ENCODE measurements at places on chromosomes 4 and X. TPM values are rescaled to one million over a fixed set of nuclear protein-coding genes. Genes with fewer than 3 reads are reported as not detected.
A peak's percentile ranks its signal among the peaks of the same experiment; 100 is the strongest.

DNA sequence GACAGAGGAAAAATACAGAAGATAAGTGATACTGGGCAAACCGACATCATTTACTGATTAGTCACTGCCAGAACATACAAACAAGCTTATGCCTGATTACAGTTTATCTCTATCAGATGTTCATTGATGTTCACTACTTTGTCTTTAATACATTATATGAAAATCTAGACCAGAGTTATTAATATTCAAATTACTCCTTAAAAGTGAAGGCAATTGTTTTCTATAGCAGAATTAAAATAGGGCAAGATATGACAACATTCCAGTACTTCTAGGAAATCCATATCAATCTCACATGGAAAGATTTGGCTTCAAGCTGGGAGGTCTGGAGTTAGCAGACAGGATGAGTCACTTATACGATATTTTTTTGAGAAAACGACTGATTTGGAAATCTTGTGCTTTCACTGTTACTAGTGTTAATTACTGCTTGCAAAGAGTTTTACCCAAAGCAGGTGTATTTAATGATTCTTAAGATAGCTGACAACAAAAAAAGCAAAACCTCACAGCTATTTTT, 31.8 kb downstream of the HPGD start:
- no peaks in the 10 kb centered on the region for H3K36me3 ChIP-seq
- H3K4me1 ChIP-seq, result no peaks in the 10 kb centered on the region
- no peak overlapping the region for H3K27ac ChIP-seq
- H3K4me3 ChIP-seq, result no peak overlapping the region
- no peaks in the 10 kb centered on the region for H3K27me3 ChIP-seq
- no peak for DNase-seq

- no peak overlapping the region for H3K27ac ChIP-seq
- H3K4me3 ChIP-seq, result no peak overlapping the region
- no peaks in the 10 kb centered on the region for H3K27me3 ChIP-seq
- peaks cover 27% of the 10 kb centered on the region for H3K4me1 ChIP-seq
- no peaks in the 10 kb centered on the region for H3K36me3 ChIP-seq
Measured at GRCh38 chr4:139761461-139761860, 95.8 kb downstream of the MGST2 start.

DNA sequence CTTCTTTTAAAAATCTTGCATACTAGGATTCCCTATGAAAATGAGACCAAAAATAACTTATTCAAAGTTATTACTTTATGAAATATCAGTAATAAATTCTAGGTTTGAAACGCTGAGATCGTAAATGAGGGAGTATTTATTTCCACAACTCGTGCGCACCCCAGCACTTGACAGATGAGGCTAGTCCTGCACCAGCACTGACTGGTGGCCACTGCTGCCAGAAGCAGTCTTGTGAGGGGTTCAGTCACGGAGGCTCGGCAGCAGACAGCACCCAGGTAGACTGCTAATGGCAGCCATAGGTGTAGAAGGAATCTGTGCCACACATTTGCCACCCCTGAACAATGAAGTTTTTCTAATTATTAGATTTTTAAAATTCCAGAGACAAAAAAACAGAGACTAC, 248.7 kb downstream of the CAMK2D start:
- peaks cover 19% of the 10 kb centered on the region for H3K36me3 ChIP-seq
- no peaks in the 10 kb centered on the region for H3K4me1 ChIP-seq
- H3K27me3 ChIP-seq, result no peaks in the 10 kb centered on the region
- H3K27ac ChIP-seq, result no peak overlapping the region

- H3K4me1 ChIP-seq, result no peaks in the 10 kb centered on the region
- no peaks in the 10 kb centered on the region for H3K27me3 ChIP-seq
- no peak overlapping the region for H3K27ac ChIP-seq
- DNase-seq, result no peak
- H3K36me3 ChIP-seq, result no peaks in the 10 kb centered on the region
Measured at GRCh38 chr4:76783836-76784235, 114.1 kb downstream of the SOWAHB start.

- H3K27me3 ChIP-seq, result no peaks in the 10 kb centered on the region
- no peak overlapping the region for H3K27ac ChIP-seq
- H3K4me1 ChIP-seq, result no peaks in the 10 kb centered on the region
- H3K36me3 ChIP-seq, result no peaks in the 10 kb centered on the region
- DNase-seq, result no peak
Measured at GRCh38 chr4:164484551-164484950, 269.4 kb upstream of the SMIM31 start.

GRCh38 chr4:96262057-96262456, 422.2 kb downstream of the PDHA2 start:
- no peak overlapping the region for H3K27ac ChIP-seq
- no peaks in the 10 kb centered on the region for H3K36me3 ChIP-seq
- no peak for DNase-seq
- H3K4me3 ChIP-seq, result no peak overlapping the region
- H3K4me1 ChIP-seq, result no peaks in the 10 kb centered on the region
- no peaks in the 10 kb centered on the region for H3K27me3 ChIP-seq

DNA sequence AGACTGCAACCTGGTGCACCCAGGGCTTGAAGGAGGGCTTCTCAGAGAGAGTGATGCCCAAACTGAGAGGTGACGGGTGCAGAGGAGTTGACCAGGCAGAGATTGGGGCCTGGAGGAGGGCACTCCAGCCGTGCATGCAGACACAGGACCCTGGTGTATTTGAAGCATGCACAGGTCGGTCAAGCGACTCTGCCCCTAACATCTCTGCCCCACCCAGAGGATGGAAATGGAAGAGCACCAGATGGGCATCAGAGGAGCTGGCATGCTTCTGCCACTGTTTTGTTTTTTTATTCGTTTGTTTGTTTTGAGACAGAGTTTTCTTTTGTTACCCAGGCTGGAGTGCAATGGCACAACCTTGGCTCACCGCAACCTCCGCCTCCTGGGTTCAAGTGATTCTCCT, 320.9 kb downstream of the EVC2 start:
- no peak overlapping the region for H3K27ac ChIP-seq
- no peaks in the 10 kb centered on the region for H3K36me3 ChIP-seq
- no peak for DNase-seq
- H3K4me3 ChIP-seq, result no peak overlapping the region
- no peaks in the 10 kb centered on the region for H3K27me3 ChIP-seq
- H3K4me1 ChIP-seq, result no peaks in the 10 kb centered on the region

GRCh38 chrX:56813318-56813837, 84.3 kb downstream of the NBDY start:
- H3K4me1 ChIP-seq, result peaks cover 35% of the 10 kb centered on the region
- H3K27ac ChIP-seq, result peak overlapping the region; percentile 82
- H3K27me3 ChIP-seq, result no peaks in the 10 kb centered on the region
- peak overlapping the region; percentile 58 for H3K4me3 ChIP-seq

- H3K4me1 ChIP-seq, result no peaks in the 10 kb centered on the region
- H3K27me3 ChIP-seq, result no peaks in the 10 kb centered on the region
- no peak overlapping the region for H3K27ac ChIP-seq
- DNase-seq, result no peak
- H3K4me3 ChIP-seq, result no peak overlapping the region
Measured at GRCh38 chrX:70171624-70172023, 5.7 kb upstream of the DGAT2L6 start.

DNA sequence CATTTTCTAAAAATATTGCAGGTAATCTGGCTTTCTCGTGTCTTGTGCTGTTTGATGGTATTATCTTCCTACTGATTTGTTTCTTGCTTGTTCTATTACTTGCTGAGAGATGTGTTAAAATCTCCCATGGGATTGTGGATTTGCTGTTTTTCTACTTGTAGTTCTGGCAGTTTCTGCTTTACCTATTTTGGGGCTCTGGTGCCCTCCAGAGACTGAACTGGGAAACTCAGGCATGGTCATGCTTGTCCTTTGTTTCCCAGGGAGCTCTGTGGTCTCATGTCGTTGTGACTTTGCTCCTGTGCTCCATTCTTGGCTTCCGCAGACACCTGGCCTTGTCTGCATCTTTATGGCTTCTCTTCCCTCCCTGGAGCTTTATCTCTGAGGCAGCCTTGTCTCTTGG, 39.5 kb downstream of the NSD2 start:
- no peaks in the 10 kb centered on the region for H3K4me1 ChIP-seq
- DNase-seq, result peak; percentile 22
- no peak overlapping the region for H3K27ac ChIP-seq

DNA sequence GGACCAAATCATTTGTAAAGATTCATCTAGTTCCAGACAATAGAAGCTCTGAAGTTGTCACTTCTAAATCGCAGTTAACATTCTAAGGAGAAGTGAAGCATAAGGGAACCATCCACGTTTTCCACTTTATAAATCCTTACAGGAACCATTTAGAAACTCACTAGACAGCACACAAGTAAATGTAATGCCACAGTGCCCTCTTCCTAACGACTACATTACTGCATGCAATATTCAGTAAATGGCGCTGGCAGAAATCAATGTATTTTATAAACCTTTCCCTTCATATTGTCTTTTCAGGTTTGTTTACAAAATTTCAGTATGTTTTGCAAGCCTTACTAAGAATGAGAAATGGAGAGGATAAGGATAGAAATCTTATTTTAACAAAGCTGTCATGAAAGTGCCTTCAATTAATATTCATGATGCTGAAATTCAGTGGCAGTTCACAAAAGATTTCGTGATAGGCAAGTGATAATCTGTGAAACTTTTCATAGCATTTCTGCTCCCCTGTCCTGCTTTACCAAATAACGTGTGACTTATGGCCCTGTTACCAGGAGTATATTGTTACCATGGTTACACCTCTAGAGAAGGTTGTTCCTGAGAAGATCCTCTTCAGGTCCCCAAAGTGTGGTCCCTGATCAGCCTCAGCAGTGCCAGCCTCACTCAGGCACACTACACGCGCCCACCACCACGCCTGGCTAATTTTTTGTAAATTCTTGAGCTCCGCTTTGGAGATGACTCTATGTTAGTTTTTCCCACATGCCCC, 54.2 kb downstream of the TMA16 start:
- H3K27ac ChIP-seq, result peak overlapping the region; percentile 72
- peaks cover 53% of the 10 kb centered on the region for H3K4me1 ChIP-seq
- H3K36me3 ChIP-seq, result peaks cover 74% of the 10 kb centered on the region
- H3K27me3 ChIP-seq, result no peaks in the 10 kb centered on the region

DNA sequence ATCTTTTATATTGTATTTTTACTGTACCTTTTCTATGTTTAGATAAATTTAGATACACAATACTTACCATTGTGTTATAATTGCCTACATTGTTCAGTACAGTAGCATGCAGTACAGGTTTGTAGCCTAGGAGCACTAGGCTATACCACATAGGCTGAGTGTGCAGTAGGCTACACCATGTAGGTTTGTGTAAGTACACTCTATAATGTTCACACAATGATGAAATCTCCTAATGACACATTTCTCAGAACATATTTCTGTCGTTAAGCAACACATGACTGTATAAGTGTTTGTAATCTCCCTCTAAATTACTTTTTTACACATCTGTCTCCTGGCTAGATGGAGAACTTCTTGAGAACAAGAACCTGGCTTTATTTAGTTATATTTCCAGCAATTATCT, 40.3 kb downstream of the UCHL1 start:
- no peaks in the 10 kb centered on the region for H3K27me3 ChIP-seq
- no peak overlapping the region for H3K4me3 ChIP-seq
- H3K27ac ChIP-seq, result no peak overlapping the region
- H3K36me3 ChIP-seq, result no peaks in the 10 kb centered on the region

GRCh38 chrX:109346491-109346890, 135.4 kb downstream of the GUCY2F start:
- no peak for DNase-seq
- H3K36me3 ChIP-seq, result no peaks in the 10 kb centered on the region
- H3K4me3 ChIP-seq, result no peak overlapping the region
- no peak overlapping the region for H3K27ac ChIP-seq

DNA sequence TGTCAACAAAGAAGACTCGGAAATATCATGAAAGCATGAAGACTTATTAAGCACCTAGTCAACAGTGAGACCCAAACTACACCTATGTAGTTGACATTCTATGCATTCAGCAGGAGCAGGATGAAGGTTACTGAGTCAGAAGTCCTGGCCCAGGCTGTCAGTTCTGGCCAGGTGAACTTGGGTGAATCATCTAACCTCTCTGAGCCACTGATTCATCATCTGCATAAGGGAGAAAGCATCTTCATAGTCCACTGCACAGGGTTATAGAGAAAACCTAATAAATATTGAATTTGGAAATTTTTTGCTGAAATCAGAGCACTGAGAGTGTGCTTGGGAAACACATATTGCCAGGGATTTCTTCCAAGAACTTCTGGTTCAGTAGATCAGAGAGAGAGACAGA, 296.0 kb upstream of the SFRP2 start:
- H3K36me3 ChIP-seq, result no peaks in the 10 kb centered on the region
- H3K27ac ChIP-seq, result no peak overlapping the region
- no peaks in the 10 kb centered on the region for H3K4me1 ChIP-seq
- H3K4me3 ChIP-seq, result no peak overlapping the region
- DNase-seq, result no peak
- no peaks in the 10 kb centered on the region for H3K27me3 ChIP-seq

DNA sequence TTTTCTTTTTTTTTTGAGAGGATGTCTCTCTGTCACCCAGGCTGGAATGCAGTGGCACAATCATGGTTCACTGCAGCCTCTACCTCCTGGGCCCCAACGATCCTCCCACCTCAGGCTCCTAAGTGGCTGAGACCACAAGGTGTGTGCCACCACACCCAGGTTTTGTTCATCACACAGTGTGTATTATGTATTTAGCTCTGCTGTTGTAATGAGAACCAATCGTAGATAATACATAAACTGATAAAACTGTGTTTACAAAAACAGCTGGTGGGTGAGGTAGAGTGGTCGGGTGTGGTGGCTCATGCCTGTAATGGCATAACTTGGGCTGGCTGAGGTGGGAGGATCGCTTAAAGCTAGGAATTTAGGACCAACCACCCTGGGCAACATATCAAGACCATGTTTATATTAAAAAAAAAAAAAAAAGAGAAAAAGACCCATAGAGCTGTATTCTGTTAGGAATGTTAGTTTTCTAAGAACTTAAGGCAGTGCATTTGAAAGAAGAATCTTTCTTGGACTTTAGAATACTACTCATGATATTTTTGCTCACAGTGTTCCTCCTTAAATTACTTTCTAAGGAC, 34.9 kb downstream of the POLR2B start:
- H3K27ac ChIP-seq, result no peak overlapping the region
- peaks cover 86% of the 10 kb centered on the region for H3K36me3 ChIP-seq
- no peak for DNase-seq
- no peak overlapping the region for H3K4me3 ChIP-seq
- H3K27me3 ChIP-seq, result no peaks in the 10 kb centered on the region
- no peaks in the 10 kb centered on the region for H3K4me1 ChIP-seq

KLHL8 gene
- 4.3 TPM for polyA plus RNA-seq

LDB2 gene
- not detected for polyA plus RNA-seq

PGAM4 gene
- polyA plus RNA-seq, result not detected

TMPRSS11E gene
- polyA plus RNA-seq, result 0.06 TPM

RENBP gene
- 28.0 TPM for polyA plus RNA-seq
